ENCODE measurements at places on chromosomes 4 and X. TPM values are rescaled to one million over a fixed set of nuclear protein-coding genes. Genes with fewer than 3 reads are reported as not detected.

The ZNF630 gene
- 1.6 TPM for total RNA-seq

The XAGE1A gene
- total RNA-seq, result not detected

- DNase-seq, result peak; percentile 12
These were observed 12.3 kb upstream of the XPNPEP2 start for GRCh38 chrX:129726307-129727111.

DNA sequence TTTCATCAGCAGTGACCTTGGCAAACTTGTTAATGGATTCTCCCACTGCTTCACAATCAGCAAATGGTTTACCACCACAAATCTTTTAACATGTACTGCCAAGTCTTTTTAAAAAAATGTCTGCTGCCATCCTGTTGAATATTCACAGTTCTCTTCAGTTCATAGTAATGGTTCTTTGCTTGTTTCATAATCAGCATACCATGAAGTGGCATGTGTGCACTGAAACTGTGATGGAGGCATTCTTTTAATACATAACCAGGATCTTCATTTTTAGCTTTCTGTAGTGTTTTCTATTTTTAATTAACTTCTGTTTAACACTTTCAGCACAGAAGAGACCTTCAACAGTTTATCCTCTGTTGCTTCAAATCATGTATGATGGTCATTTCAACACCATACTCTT is 230.1 kb upstream of the ARSJ start:
- no peak for DNase-seq

DNA sequence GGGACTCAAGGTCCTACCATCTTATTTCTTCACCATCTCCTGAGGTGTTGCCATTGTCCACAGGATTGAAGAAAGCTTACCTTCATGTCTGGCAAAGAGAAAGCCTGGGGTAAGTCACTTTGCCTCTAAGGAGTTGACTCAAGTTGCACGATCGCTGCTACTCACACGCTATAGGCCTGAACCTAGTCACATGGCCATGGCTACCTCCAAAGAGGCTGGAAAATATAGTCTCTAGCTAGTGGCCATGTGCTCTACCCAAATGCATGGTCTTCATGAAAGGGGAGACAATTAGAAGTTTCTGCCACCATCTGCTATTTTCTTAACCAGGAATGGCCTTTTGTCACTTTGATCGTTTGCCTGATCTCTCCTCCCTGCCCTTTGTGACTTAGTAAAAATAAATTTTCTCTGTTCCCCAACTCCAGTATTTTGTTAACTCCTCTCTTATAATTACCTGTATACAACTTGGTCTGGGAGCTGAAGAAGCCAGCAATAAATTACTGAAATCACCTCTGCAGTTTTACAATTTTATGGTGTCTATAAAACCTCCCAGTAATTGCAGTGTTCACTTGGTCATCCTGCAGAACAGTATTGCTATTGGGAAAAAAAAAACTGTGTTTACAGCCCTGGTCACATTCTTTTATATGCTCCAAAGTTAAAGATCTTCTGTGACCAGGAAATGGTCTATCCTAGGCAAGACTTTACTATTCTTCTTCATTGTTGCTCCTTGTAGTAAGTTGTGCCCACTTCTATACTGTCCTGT is 126.7 kb upstream of the TSPAN5 start:
- no peak for DNase-seq

GRCh38 chrX:50471390-50471789 is 765 bp upstream of the DGKK start:
- DNase-seq, result no peak

GRCh38 chr4:26410385-26411293 is 79.6 kb downstream of the CCKAR start:
- DNase-seq, result peak; percentile 15

GRCh38 chr4:68463796-68464195 is 16.5 kb downstream of the TMPRSS11E start:
- DNase-seq, result no peak

The UGT2B10 gene
- not detected for total RNA-seq

GRCh38 chrX:132956421-132957210 is 1.8 kb downstream of the HS6ST2 start:
- no peak for DNase-seq

GRCh38 chr4:138292321-138292720 is 50.2 kb upstream of the SLC7A11 start:
- DNase-seq, result no peak

GRCh38 chrX:129843209-129843458 is 552 bp downstream of the ZDHHC9 start:
- DNase-seq, result no peak

DNA sequence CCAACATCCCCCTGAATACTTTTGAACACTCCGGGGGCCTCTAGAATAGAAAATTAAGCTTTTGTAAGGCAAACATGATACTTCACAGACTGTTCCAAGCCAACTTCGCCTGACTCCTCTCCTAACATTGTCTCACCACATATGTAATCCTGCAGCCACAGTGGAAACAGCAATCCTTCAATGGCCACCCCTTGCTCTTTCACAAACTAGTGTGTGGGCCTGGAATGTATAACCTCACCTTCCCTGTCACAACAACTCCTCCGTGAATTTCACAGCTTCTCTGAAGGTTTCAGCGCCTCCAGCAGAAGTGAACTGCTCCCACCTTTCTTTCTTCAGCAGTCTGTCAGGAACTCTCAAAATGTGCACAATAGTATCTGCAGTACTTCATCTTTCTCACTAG is 185.1 kb downstream of the ADGRL3 start:
- DNase-seq, result no peak

DNA sequence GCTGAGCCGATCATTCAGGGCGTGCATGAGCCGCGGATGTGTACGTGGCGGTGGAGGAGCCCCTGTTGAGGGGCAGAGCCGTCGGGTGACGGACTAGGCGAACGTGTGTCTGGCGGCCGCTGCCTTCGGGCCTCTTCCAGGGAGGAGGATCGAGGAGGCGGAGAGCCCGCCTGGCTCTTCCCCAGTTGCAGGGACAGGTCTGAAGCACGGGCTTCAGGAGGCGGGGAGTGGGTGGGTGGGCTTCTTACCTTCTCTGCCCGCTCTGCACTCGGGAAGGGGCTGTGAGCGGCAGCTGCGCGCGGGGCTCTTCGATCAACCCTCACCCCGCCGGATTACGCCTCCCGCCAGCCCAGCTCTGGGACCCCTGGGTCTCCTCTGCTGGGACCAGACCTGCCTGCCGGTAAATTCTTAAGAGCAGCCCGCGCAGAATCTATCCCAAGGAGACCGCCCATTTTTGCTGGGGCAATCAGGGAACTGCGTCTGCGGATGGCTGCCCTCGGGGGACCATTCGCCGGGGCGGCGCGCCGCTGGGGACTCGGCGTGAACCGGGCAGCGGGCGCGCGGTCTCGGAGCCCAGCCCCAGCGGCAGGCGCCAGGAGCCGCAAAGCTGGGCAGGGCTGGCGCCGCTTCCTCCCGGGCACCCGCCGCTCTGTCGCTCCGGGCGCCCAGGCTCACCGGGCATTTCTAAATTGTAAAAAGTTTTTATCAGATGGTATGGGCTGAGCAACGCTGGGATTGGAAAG is 4.9 kb downstream of the PLAC8 start:
- DNase-seq, result peak; percentile 61

DNA sequence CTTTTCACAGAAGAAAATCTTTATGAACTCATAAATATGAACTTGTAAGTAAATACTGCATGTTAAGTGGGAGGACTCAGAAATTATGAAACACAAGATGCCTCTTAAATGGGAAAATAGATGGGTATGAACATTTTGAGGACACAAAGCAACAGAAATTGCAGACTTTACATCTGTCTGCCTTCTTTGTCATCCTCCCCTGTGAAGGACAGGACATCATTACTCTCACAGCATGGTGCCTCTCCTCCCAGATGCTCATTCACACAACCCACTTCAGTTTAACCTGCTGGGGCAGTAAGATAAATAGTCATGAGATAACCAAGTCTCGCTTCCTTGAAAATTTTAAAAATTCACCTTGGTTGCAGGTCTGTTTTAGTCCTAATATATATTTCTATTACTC is 144.5 kb downstream of the APBB2 start:
- DNase-seq, result no peak

DNA sequence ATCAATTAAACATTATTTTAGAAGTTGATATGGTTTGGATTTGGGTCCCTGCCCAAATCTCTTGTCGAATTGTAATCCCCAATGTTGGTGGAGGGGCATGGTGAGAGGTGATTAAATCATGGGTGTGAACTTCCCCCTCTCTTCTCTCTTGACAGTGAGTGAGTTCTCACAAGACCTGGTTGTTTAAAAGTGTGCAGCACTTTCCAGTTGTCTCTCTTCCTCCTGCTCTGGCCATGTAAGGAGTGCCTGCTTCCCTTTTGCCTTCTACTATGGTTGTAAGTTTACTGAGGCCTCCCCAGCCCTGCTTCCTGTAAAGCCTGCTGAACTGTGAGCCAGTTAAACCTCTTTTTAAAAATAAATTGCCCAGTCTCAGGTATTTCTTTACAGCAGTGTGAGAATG is 141.4 kb downstream of the GALNTL6 start:
- DNase-seq, result no peak

- no peak for DNase-seq
These were observed 212.3 kb upstream of the BCOR start for GRCh38 chrX:40310016-40310415.

The MAMLD1 gene
- 6.2 TPM for total RNA-seq

GRCh38 chr4:39042366-39042765 is 10.2 kb upstream of the TMEM156 start:
- DNase-seq, result no peak

The ATP2B3 gene
- not detected for total RNA-seq

- no peak for DNase-seq
These were observed 74.1 kb downstream of the EVC start for GRCh38 chr4:5784960-5785611.

The SMIM10 gene
- total RNA-seq, result 1.4 TPM

DNA sequence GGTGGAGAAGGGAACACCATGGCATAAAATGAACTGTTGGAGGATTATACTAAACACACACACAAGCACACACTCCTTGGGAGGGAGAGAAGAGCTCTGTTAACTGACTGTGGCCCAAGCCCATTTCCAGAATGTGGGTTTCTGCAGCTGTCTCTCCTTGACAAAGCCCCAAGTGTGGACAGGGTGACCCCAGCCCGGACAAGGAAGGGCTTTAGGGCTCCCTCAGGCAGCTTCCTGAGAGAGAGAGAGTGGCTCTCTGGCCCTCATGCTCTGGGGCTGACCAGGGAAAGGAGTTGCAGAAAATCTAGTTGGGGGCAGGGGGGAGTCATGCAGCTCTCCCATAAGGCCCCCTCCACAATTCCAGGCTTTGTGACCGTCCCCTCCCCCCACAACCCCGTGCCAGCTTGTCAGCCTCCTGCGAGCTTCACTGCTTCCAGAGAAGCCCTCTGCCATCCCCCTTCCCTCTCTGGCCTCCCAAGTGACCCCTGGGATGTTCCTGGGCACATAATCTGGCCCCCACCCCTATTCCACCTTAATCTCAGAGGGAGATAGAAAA is 590 bp downstream of the ARHGEF9 start:
- DNase-seq, result no peak

DNA sequence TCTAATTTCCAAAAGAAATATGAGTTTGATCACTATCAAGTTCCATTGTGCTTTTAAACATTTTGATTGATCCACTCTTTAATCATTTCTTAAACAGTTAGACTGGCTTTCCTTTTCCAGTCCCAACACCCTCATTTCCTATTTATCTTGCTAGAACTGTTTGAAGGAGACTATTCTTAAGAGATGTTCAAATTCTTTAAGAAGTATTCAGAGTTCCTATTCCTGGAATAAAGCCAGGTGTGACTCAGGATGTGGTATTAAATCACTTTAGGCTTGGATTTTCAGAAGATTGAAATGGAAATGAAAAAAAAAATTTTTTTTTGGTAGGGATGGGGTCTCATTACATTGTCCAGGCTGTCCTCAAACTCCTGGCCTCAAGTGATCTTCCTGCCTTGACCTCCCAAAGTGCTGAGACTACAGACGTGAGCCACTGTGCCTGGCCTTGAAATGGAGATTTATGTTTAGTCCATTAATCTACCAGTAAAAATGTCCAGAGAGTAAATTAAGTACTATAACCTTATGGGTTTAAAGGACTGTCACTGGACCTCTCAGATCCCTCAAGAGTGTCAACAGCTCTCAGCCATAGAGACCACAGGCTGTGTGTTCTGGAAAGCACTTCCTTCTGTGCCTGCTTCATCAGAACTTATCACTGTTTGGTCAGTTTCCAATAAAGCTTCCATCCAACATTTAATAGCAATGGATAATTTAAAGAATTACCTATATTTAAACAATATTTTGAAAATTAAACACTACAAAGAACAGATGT is 90.7 kb downstream of the CDS1 start:
- DNase-seq, result no peak

The HSFX4 gene
- not detected for total RNA-seq

The MAGEH1 gene
- 16.7 TPM for total RNA-seq

The CT47B1 gene
- total RNA-seq, result not detected

DNA sequence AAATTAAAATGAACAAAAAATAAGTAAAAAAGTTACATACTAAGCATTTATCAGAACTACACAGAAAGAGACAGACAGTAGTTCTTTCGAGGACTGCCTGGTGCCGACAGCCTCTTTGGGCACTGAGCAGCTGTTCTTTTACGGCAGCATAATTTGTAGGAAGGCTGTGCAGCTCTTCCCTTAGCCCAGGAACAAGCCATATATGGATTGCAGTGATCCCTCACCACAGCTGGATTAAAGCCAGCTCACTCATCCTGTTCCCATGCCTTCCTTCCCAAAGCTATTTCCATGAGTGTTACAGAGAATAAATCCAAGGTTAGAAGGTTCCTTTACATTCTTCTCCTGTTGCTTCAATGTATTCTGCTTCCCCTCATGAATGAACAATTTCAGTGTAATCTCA is 71.7 kb downstream of the DDX60L start:
- DNase-seq, result no peak

The CXCL1 gene
- not detected for total RNA-seq

The ATP6AP2 gene
- total RNA-seq, result 69.4 TPM

GRCh38 chrX:78378476-78379115 is 51.2 kb upstream of the CYSLTR1 start:
- no peak for DNase-seq

The DIPK2B gene
- not detected for total RNA-seq

The TBC1D8B gene
- total RNA-seq, result 1.1 TPM

DNA sequence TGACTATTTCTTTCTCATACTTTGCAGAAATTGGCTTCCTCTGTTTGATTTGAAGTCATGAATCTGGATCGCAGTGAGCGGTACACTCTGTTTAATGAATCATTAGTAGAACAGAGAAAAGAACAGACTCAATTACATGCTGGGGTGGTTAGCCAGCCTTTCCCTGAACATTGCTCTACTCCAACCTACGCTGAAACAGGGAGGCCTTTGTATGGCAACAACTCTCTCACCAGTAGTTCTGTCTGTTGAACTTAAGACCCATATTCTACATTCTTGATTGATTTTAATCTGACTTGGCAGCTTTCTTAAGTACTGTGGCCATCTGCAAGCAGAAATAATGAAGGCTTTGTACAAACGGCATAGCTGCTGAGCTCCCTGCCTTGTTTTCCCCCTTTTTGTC is 19.0 kb upstream of the AP1S2 start:
- no peak for DNase-seq

The ADGRG4 gene
- not detected for total RNA-seq

- DNase-seq, result no peak
These were observed 156.1 kb downstream of the STPG2 start for GRCh38 chr4:97987019-97987648.

- DNase-seq, result no peak
These were observed 93.0 kb upstream of the PUDP start for GRCh38 chrX:7240929-7241328.

- no peak for DNase-seq
These were observed 41.9 kb upstream of the FAM47B start for GRCh38 chrX:34900691-34901090.

GRCh38 chr4:35175894-35176293 is 1068.4 kb downstream of the ARAP2 start:
- DNase-seq, result no peak

- no peak for DNase-seq
These were observed 83.1 kb downstream of the GRIA3 start for GRCh38 chrX:123267220-123267619.

GRCh38 chr4:14920237-14920636 is 82.0 kb upstream of the CPEB2 start:
- no peak for DNase-seq

The GUCY1A1 gene
- not detected for total RNA-seq

Measured in CD8-positive, alpha-beta memory T cell (primary cell).